Vagina (tissue), 2 donors: ENCODE measurements at places on chromosomes 12 and 14. TPM values are rescaled to one million over a fixed set of nuclear protein-coding genes. Genes with fewer than 3 reads are reported as not detected.

DNA sequence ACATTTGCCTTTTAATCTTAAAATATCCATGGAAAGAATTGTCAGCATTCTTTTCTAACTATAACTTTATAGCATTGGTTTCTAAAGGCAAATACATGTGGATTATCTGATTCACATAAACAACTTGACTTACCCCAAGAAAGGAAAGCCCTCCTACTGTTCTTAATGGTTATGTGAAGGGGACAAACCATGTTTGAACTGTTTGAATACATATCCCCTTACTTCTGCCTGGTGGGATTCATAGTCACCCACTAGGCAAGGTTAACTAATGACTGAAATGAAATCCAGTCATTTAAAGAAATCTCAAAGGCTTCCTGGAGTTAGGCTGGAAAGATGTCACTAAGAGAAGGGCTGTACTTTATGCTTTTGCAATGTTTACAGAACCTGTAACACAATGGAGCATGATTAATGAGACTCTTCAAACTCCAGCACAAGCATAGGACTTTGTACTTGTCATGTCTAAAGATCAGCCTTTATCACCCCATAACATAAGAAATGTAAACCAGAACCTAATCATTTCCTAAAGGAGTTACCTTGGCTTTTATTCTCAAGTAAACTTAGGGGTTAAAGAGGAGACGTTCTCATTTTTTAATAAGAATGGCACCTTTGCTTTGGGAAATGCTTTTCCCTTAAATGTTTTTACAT is 10.2 kb upstream of the FLRT2 start:
- no peak overlapping the region for H3K27ac ChIP-seq
- no peak for DNase-seq
- H3K4me1 ChIP-seq = no peaks in the 10 kb centered on the region
- no peaks in the 10 kb centered on the region for H3K27me3 ChIP-seq
- no peaks in the 10 kb centered on the region for H3K36me3 ChIP-seq

Gene SMCO3
- total RNA-seq = not detected

- peak overlapping the region; percentile 78 for H3K27ac ChIP-seq
- H3K4me3 ChIP-seq = no peak overlapping the region
- no peaks in the 10 kb centered on the region for H3K36me3 ChIP-seq
- no peaks in the 10 kb centered on the region for H3K27me3 ChIP-seq
- DNase-seq = no peak
Observed at GRCh38 chr14:68232300-68233055, 412.9 kb downstream of the RAD51B start.

Gene GALC
- total RNA-seq = 18.7 TPM

DNA sequence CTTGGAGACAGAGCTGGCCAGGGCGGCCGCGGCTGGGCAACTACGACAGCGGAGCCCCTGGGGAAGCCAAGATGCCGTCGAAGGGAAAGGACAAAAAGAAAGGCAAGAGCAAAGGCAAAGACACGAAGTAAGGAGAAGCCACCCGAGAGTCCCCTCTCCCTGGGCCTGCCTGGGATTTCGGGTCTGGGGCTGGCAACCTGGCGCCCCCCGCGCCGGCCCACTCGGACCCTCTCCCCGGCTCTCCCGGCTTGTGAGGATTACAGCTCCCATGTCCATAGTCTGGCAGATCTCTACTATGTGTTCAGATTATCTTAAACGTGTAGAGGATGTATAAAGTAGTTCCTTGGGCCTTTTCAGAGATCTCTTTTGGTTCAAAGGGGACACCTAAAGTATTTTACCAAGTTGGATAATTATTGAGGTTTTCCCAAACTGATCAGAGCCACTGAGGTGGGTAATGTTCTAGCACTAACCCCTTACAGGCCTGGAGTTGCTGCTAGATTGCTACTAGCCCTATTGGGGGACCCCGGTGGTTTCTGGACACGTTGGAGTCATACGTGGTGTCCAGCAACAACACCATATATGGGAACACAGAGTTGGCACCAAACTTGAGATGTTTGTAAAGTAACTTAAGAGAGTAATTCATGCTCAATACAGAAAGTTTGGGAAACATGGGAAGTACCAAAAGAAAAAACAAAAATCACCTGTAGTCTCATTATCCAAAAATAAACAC is 424 bp downstream of the BBOF1 start:
- no peaks in the 10 kb centered on the region for H3K36me3 ChIP-seq
- peak overlapping the region; percentile 60 for H3K4me3 ChIP-seq
- H3K27ac ChIP-seq = peak overlapping the region; percentile 75
- no peaks in the 10 kb centered on the region for H3K27me3 ChIP-seq
- H3K4me1 ChIP-seq = peaks cover 16% of the 10 kb centered on the region

Gene CSRP2
- 42.0 TPM for total RNA-seq

Gene EIF2S3B
- total RNA-seq = 1.2 TPM

DNA sequence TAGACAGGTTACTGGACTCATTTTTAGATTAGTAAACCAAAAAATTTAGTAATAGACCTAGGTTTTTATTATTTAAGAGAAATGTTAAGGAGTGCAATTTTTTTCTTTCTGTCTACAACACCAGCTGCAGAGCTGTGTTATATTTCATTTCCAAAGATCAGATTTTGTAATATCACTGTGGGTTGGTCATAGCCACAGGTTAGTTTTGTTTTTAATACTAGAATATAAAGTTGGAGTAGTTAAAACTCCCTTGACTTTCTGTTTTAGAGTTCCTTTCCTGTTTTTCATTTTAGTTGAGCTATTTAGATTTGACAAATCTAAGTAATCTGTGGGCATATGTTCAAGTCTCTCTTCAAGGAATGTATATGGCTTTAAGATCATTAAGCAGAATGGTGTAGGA is 30.7 kb upstream of the GARIN2 start:
- H3K27ac ChIP-seq = no peak overlapping the region
- H3K27me3 ChIP-seq = no peaks in the 10 kb centered on the region
- no peaks in the 10 kb centered on the region for H3K36me3 ChIP-seq
- H3K4me3 ChIP-seq = no peak overlapping the region
- no peak for DNase-seq

GRCh38 chr12:9143929-9144729 is 28.4 kb upstream of the A2M start:
- no peak for DNase-seq
- no peaks in the 10 kb centered on the region for H3K36me3 ChIP-seq
- no peaks in the 10 kb centered on the region for H3K4me1 ChIP-seq
- no peaks in the 10 kb centered on the region for H3K27me3 ChIP-seq
- H3K27ac ChIP-seq = no peak overlapping the region
- H3K4me3 ChIP-seq = no peak overlapping the region

DNA sequence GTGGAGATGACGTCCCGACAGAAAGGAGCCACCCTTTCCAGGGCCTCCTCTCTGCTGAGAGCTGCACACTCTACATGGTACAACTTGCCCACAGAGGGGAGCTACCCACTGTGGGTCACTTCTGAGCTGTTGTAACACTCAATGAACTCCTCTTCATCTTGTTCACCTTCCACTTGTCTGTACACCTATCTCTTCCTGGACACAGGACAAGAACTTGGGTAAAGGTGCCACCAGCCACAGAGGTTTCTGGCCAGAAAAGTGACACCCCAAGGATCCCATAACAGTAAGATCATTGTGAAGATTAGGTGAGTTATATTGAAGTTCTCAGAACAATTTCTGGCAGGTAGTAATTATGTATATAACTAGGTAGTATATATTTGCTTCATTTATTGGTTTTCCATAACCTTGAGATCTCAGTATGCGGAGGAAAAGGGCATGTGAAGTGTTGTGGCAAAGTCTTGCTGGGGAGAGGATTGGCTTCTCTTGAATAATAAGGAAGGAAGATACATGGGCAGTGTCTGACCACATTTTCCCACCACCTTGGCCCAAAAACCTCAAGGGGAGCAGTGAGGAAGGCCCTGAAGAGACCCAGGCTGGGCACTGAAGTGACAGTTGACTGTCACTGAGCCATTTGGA is 34.2 kb downstream of the KRT76 start:
- H3K4me3 ChIP-seq = no peak overlapping the region
- no peak for DNase-seq
- no peaks in the 10 kb centered on the region for H3K36me3 ChIP-seq
- H3K27ac ChIP-seq = no peak overlapping the region

GRCh38 chr14:28701733-28702132 is 64.9 kb upstream of the FOXG1 start:
- no peaks in the 10 kb centered on the region for H3K36me3 ChIP-seq
- DNase-seq = no peak
- H3K27me3 ChIP-seq = no peaks in the 10 kb centered on the region
- no peak overlapping the region for H3K4me3 ChIP-seq

GRCh38 chr12:66725031-66725430 is 46.2 kb upstream of the GRIP1 start:
- H3K27ac ChIP-seq = no peak overlapping the region
- no peak overlapping the region for H3K4me3 ChIP-seq
- no peak for DNase-seq
- no peaks in the 10 kb centered on the region for H3K36me3 ChIP-seq

DNA sequence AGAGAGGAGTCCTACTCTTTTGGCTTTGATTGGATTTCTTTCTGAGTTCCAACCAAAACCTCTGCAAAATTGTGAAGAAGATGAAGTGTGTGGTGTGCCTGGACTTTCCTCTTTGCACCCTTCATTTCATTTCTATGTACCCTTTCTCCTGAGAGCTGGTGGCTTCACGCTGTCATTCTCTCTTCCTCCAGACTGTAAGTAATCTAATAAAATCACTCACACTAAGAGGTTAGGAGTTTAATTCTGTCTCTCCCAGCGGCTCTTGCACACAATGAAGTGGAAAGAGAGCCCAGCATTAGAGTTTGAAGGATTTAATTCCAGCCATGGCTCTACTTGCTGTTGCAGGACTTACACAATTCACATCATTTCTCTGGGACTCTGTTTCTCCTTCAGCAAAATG is 37.8 kb upstream of the CRADD start:
- peaks cover 5% of the 10 kb centered on the region for H3K4me1 ChIP-seq
- no peak overlapping the region for H3K4me3 ChIP-seq
- H3K27me3 ChIP-seq = no peaks in the 10 kb centered on the region

Gene CIT
- 20.6 TPM for total RNA-seq

DNA sequence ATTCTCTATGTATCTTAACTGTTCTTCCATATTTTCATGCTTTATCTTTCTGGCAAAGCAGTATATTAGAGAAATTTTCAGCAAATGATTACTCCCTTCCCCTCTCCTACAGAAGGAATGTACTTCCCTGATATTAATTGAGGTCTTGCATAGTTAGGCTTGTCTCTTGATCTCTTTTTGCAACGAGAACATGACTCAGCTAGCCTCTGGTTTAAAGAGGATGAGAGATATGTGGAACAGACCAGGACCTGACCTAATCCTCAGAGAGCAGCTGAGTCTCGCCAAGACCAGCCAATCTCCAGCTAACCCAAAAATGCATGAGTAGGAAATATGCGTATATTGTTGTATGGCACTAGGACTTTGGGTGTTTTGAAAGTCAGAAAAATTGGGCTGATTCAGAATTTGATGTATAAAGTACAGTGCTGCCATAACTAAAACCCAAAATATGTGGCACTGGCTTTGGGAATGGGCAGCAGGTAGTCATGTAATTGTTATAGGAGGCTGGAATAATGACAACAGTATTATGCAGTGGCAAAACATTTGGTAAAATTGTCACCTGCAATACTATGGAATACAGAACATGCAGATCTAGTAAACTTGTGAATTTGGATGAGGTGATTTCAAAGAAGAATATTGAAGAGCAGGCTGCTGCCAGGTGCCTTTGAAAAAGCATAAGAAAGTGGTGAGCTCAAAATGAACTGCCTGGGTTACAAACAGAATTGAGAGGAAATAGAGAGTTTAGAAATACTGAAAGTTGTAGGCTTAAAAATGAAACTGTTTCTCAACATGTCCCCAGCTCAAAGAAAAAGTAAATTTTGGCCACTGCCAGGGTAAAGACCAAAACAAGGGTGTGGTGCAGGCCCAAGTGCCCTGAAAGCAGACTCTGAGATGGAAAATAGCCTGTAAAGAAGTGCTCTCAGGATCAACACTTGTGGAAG is 9.3 kb upstream of the USP15 start:
- H3K4me3 ChIP-seq = no peak overlapping the region
- no peaks in the 10 kb centered on the region for H3K36me3 ChIP-seq
- DNase-seq = no peak
- H3K27ac ChIP-seq = peak overlapping the region; percentile 35
